Mesenchymal stem cell (in vitro differentiated cells and primary cell): ENCODE measurements at places on chromosomes 11 and 22.
A peak's percentile ranks its signal among the peaks of the same experiment; 100 is the strongest.

DNA sequence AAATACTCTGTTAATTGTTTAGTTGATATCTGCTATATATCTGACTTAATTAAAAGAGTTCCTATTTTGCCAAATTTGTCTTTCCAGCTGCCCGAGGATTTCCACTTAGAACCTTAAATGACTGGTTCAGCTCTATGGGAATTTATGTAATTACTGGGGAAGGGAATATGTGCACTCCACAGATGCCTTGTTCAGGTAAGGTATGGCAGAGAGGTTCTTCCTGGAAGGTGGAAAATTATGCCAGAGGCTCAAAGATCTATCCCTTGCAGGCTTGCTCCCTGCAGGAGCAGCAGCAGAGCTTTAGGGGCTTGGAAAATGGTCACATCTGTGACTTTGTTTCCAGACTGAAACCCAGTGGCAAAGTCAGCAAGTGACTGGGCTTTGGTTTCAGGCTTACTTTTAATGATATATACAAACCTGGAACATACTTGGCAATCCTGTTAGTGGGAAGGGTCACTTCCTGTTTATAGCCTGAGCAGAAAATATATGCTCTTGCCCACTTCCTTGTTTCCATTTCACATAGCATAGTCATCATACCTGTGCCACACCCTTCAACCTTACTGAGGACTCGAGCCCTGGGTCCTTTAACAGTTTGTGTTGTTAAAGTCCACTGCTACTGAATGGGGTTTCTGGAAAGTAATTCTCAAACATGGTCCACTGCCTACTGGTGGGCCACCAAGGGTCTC, 23.7 kb downstream of the WBP2NL start:
- no peak for DNase-seq

- no peak for DNase-seq
Observed at GRCh38 chr11:44954051-44954906, 3.6 kb upstream of the TP53I11 start.

DNA sequence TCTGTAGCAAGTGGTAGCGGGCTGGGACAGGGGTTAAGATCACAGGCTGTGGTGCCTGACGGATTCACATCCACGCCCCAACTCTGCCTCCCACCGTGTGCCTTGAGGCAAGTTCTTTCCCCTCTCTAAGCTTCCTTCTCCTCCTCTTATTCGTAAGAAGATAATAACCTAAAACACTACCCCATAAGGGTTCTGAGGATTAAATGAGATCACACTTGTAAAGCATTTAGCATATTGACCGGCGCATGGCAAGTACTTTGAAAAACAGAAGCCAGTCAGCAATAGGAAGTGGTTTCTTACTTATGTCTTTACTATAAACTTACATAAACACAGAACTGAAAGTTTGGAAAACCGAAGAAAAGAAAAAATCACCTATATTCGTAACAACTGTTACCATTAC, 15.5 kb upstream of the LMO2 start:
- no peak for DNase-seq

GRCh38 chr11:113923572-113923971, 19.0 kb downstream of the HTR3B start:
- DNase-seq = no peak

DNA sequence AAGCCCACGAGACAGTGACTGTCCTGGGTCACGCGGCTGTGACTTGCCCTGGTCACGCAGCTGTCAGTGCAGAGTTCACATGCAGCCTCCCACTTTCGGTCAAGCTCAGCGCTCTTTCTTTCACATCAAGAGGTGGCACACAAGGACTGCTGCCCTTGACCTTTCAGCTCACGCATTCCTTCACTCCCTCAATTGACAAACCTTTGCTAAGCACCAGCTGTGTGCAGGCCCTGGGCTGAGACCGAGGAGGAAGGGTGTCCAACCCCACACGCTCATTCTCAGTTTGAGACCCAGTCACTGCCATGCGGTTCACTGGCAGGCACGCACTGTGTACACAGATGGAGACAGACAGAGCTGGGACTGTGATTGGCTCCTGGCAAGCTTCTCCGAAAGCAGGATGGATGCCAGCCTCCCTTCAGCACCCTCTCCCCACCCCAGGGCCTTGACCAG, 70.3 kb downstream of the SCUBE1 start:
- peak; percentile 82 for DNase-seq

GRCh38 chr11:24944891-24945290, 448.0 kb downstream of the LUZP2 start:
- no peak for DNase-seq

DNA sequence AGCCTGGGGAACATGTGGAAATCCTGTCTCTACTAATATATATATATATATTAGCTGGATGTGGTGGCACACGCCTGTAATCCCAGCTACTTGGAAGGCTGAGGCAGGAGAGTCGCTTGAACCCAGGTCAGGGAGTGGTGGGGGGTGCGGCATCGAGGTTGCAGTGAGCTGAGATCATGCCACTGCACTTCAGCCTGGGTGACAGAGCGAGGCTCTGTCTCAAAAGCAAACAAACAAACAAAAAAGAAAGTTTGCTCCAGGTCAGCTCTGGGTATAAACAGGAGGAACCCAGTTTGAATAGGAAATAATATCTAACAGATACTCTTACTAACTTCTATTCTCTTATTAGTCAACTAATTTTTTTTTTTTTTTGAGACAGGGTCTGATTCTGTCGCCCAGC, 34.3 kb upstream of the CECR2 start:
- DNase-seq = no peak

DNA sequence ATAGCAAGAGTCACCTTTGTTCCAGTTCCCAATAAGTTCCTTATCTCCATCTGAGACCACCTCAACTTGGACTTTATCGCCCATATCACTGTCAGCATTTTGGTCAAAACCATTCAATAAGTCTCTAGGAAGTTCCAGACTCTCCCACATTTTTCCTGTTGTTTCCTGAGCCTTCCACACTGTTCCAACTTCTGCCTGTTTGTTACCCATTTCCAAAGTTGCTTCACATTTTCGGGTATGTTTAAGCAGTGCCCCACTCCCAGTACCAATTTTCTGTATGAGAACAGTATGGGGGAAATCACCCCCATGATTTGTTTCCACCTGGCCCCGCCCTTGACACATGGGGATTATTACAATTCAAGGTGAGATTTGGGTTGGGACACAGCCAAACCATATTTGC, 26.7 kb downstream of the BCL2L13 start:
- no peak for DNase-seq

DNA sequence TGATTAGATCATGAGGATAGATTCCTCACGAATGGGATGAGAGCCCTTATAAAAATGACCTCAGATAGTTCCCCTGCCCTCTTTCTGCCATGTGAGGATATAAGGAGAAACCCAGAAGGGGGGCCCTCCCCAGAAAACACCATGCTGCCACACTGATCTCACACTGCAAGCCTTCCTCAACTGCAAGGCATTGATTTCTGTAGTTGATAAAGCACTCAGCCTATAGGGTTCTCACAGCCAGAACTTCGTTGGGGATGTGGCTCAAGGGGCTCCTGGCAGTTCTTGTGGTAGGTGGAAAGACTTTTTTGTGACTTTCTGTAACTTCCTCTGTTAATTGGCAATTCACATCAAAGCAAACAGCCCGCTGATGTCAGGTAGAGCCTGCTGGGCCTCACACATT, 108.9 kb downstream of the CD44 start:
- no peak for DNase-seq

DNA sequence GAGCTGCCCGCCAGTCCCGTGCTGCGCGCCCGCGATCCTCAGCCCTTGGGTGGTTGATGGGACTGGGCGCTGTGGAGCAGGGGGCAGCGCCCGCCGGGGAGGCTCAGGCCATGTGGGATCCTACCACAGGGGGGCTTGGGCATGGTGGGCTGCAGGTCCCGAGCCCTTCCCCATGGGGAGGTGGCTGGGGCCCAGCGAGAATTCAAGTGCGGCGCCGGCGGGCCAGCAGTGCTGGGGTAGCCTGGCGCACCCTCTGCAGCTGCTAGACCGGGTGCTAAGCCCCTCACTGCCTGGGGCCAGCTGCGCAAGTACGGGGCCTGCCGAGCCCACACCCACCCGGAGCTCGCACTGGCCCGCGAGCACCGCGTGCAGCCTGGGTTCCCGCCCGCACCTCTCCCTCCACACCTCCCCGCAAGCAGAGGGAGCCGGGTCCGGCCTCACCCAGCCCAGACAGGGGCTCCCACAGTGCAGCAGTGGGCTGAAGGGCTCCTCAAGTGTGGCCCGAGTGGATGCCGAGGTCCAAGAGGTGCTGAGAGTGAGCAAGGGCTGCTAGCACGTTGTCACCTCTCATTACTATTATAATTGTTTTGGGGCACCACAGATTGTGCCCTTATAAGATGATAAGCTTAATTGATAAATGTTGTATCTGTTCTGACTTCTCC, 333.2 kb downstream of the CASP12 start:
- DNase-seq = no peak

GRCh38 chr11:726278-727220, 20.5 kb downstream of the EPS8L2 start:
- DNase-seq = no peak

DNA sequence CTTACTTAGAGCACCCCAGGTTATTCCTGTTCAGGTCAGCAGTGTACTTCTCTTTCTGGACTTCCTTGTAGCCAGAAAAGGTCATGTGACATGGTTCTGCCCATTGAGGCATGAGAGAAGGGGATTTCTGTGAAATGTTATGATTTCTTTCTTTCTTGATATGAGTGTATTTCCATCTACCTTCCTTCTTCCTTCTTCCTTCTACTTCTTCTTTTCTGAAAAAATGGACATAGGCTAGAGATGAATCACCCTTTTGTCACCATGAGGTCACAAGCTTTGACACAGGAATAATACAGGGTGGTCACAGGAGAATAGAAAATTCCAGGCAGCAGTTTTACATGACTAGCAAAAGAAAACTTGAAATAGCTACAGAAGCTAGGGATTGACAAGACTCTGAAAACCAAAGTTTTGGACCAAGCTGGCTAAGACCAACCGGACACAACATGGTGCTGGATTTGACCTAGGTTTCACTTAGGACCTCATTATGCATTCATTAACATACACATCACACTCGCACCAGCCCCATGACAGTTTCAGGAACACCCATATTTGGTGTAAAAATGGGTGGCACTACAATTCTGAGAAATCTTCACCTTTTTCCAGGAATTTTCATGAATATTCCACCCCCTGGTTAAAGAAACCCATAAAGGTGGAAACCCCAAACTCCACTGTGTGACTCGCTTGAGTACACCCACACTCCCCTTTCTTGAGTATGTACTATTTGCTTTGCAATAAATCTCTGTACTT, 21.2 kb upstream of the MAP6 start:
- no peak for DNase-seq

GRCh38 chr11:76836613-76837291, 24.0 kb upstream of the ACER3 start:
- no peak for DNase-seq

- peak; percentile 10 for DNase-seq
Observed at GRCh38 chr11:62054484-62055121, 69.2 kb upstream of the INCENP start.

GRCh38 chr22:33470456-33470855, 412.3 kb upstream of the SYN3 start:
- no peak for DNase-seq

DNA sequence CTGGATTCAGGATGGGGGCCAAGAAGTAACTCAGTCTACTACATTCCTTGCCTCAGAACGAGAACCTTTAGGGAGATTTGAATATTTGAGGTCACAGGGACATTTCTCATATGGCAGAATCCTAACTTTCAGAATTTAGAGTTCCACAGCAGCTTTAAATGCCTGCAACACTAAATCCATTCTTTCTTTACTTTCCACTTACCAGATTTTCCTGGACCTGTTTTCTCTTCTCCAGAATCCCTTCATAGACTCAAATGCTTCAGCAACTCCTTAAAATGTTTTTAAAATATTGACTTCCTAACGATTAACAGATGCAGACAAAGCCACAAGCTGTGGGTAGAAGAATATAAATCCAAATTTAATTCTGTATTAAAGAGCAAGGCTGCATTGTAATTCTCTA, 63.1 kb downstream of the PRSS23 start:
- DNase-seq = no peak

- DNase-seq = no peak
Observed at GRCh38 chr11:9266132-9266736, 1.1 kb upstream of the DENND5A start.

GRCh38 chr11:72511393-72512047, 77.2 kb upstream of the CLPB start:
- DNase-seq = peak; percentile 10

- DNase-seq = no peak
Observed at GRCh38 chr22:25643232-25644000, 78.9 kb downstream of the GRK3 start.

GRCh38 chr22:35426801-35427140, 26.8 kb downstream of the MCM5 start:
- DNase-seq = no peak

DNA sequence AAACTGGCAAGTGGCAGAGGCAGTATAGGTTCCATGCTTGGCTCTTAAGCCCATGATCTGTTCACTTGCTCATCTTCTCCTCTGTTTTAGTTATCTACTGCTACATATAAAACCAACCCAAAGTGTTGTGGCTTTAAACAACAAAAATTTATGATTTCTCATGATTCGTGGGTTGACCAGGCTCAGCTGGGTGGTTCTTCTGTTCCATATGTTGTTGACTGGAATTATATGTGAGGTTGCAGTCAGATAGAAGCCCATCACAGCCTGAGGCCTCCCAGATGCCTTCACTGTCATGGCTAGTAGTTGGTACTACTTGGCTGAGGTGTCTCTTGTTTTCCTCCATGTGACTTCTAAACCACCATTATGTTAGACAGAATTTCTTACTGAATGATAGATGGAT, 632.6 kb downstream of the NELL1 start:
- DNase-seq = no peak

DNA sequence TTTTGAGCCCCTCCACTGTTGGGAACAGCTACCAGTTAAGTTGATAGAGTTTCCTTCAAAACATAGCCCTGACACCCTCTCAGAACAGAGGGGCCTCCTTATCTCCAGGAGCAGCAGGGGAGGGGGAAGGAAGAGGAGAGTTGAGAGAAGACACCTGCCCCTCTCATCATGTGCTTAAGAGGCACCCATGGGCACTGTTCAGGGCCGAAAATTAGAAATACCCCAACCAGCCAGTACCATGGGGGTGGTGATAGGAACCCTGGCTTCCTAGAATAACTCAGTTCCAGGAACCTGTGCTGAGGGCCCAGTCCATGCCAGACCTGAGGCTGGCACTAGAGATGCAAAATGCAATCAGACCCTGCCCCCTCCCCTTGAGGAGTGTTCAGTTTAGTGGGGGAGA, 9.3 kb upstream of the GDPD5 start:
- DNase-seq = no peak
